ENCODE measurements at places on chromosomes 7 and 10.

- DNase-seq = no peak
These were observed 30.7 kb downstream of the FGF8 start for GRCh38 chr10:101745074-101745696.

DNA sequence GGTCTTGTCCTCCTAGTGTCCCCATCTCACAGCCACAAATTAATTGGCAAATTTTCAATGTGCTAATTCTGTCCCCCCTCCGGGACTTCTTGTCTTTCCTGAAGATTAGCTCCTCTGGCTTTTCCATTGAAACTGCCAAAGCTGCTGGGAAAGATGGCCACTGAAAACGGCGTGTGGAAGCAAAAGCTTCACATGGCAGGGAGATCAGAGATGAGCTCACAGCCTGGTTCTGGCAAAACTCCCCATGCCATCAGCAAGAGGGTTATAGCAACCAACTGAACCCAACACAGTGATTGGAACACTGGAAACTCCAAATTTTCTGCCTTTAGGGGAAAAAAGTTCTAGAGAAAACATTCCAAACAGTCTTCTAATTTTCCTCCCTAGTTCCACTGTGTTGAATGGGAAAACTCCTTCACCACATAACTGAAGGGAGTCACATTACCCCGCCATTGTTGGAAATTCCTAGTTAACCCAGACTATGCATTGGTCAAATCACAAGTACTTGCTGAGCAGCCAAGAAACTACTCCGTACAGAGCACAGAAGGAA, 37.0 kb downstream of the NRAP start:
- no peak for DNase-seq

GRCh38 chr10:53808677-53809372, 992.2 kb downstream of the PCDH15 start:
- no peak for DNase-seq

DNA sequence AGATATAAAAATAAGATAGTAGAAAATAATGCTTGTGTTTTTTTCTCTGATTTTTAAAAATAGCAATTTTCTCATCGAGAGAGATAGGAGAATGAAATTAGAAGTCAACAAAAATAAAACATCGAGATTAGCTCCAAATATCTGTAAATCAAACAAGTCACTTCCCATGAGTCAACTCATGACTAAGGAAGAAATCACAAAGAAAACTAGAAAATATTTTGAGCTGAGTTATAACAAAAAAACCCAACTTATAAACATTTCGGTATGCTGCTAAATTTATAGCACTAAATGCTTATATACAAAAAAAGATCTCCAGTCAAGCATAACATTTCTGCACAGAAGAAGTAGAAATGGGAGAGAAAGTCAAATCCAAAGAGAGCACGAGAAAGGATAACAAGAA, 140.1 kb downstream of the ITGA8 start:
- DNase-seq = no peak

DNA sequence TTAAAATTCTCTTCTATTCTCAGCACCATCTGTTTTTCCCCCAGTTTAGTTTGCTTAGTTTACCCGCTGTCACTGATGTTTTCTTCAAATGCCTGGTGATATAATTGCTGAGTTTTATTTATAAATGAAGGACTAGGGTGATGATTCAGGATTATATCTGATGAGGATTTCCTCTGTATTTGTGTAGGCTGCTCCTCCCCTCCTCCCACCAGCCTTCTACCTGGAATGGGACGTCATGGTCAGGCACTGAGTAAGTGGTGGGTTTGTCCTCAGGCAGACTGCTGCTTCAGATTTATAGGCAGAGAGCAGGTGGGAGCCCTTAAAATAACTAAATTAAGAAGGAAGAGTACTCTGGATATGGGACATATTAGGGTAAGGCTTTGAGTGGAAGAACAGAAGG, 35.8 kb downstream of the PALS2 start:
- no peak for DNase-seq

- no peak for DNase-seq
These were observed 13.1 kb downstream of the DNAJC1 start for GRCh38 chr10:21990449-21990848.

DNA sequence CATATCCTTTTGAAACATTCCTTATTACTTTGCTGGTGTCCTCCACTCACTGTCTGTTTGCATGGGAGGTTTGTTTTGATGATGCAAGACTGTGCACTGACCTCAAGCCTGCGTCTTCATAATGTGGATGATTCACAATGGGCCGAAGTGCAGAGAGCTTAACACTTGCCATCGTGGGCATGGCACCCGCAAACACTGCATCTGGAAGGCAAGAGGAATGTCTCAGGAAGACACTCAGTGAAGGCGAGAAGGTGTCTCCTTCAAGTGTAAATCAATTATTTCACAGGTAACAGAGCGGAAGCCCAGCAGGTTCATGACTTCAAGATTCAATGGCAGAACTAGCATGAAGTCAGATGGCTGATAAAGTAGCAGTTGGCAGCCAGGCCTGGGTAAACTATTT, 98.1 kb downstream of the DPY19L1 start:
- no peak for DNase-seq

DNA sequence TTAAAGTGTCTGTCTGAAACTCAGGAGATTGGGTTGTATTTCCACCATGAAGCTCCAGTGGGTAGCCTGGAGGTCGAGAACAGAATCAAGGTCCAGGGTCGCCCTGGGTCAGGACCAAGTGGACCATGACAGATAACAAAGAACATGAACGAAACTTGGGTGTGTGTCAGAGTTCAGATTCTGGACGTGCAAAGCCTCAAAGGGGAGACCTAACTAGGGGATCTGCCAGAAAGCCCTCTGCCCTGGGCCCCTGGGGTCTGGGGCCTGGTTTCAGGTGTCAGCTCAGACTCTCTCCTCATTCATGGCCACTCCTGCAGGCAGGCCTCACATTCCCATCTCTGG, 1.6 kb downstream of the RASSF4 start:
- DNase-seq = no peak

GRCh38 chr10:131444862-131445461, 133.4 kb upstream of the TCERG1L start:
- no peak for DNase-seq

DNA sequence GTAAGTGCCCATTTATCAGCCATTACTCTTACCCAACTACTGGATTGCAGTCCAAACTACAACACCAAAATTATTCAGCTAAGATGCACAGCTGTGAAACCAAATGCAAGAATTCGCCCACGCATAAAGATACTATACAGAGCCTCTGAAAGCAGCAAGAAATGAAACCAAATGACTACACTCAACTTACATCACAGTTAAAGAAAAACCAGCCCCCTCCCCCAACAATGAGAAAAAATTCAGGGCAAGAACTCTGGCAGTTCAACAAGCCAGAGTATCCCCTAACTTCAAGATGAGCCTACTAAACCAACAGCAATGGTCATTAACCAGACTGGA, 209.1 kb upstream of the VWC2 start:
- no peak for DNase-seq

DNA sequence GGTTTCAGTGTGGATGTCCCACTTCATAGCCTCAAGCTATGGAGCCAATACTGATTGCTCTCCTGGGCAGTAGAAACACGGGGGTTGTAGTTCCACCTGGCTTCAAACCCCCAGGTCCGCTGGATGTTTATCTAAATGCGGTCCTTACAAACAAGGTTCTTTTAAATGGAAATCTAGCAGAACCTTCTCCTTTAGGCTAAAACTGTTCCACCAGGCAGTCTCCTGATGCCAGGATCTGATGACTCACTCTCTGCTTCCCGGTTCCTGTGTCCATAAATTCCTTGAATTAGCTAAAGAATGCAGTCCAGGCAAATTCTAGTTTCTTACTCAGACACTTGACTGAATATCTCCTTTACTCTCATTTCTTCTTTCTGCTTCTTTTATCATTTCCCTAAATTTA, 108.4 kb upstream of the FAM3C start:
- no peak for DNase-seq

GRCh38 chr10:58477122-58477521, 35.5 kb upstream of the BICC1 start:
- DNase-seq = no peak

DNA sequence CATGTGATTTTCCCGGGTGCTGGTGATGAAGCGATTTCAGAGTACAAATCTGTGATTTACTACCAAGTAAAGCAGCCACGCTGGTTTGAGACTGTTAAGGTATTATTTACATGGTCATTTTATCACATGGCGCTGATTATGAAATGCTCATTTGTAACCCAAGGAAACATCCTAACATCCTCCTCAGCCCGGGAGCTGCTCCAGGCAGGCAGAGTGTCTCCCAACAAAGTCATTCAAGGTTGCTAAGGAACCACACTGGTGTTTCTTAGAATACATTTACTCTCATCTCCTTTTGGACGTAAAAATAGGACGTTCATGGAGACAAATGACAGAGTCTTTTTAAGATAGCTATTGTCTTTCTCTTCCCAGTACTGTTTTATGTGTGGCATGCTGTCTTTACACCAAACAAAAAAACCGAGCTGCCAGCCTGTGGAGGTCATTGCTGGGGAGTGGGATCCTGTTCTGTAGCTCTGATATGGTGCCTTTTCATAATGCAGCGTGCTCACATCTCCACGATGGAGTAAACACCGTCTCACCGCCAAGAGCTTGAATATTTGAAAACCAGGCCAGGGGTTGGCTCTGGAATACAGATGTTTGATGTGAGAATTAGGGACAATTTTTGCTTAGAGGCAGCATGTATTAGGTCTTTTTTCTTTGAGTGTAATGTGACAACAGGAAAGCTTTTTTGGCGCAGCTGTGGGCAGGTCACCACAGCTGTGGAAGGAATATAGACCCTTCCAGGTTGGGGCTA, 119.6 kb downstream of the DOCK1 start:
- no peak for DNase-seq

- no peak for DNase-seq
These were observed 506 bp downstream of the MCM10 start for GRCh38 chr10:13161857-13162271.

DNA sequence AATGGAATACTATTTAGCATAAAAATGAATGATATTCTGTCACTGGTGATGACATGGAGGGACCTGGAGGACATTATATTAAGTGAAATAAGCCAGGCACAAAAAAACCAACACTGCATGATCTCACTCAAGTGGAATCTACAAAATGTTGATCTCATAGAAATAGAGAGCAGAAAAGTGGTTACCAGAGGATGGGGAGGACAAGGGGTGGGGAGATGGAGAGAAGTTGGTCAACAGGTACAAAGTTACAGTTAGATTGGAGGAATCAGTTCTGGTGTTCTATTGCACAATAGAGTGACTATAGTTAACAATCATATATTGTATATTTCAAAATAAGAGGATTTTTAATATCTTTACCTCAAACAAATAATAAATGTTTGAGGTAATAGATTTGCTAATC, 24.7 kb upstream of the SLC18A3 start:
- DNase-seq = no peak

DNA sequence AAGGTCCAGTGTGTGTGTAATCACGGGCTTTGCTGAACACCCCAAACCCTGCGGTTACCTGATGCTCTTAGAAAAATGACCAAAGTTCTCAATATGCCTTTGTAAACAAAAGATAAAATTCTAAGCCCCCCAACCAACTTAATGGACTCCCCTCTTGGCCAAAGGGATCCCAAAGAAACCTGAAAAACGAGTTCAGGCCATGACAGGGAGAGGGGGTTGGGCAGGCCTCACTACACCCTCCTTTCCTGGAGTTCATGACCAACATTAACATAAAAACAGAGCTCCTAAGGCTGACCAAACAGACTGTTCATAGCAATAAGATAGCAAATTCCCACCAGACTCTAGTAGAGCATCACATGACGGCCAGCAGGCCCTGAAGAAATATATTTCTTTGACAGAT, 3.0 kb upstream of the VIPR2 start:
- DNase-seq = no peak

DNA sequence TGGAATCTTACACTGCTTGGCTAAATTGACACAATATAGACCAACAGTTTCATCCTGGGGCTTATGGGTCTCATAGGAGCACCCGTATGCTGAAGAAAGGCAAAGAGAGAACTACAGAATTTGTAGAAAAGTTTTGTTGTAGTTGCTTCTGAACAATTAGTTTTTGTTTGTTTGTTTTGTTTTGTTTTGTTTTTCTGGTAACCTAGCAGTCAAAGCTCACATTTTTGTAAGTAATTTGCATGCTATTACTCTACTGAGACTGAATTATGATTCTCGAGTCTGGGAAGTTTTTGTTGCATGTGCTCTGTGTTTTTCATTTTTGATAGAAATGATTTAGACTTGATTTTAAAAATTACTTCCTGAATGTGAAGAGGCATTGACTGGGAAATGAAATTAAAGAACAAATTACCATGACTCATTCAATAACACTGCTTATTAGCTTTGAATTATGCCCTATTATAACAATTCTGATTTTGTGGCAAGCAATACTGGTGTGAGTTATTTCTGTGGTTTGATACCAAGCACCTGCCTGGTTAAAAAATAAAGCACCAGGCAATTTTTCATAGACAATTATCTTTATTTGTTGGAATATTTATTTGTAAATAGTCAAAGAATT, 438 bp downstream of the LSMEM1 start:
- DNase-seq = no peak

DNA sequence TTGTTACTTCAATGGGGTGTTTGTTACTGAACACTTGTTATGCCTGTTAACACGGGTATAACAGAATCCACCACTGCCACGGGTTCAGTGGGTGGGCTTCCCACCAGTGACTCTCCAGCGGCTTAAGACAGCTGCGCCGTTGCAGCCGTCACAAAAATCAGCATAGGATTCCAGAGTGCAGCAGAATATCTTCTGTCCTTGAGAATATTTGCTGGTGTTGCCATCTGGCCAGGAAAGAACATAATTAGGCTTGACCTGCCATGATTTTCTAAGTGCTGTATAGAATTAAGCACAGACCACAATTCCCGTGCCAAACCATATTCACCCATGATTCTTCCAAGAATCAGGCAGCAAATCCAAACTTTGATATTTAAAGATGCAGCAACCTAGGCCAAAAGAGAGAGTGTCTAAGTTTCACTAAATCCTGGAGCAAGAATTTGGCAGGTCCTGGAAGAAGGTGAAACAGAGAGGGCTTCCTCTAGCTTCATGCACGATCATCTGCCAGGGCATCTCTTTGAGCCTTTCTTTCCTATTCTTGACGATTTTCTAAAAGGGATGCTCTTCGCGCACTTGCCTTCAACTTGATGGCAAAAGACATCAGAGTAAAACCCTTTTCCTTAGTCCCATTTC, 95.0 kb downstream of the FRMD4A start:
- no peak for DNase-seq

DNA sequence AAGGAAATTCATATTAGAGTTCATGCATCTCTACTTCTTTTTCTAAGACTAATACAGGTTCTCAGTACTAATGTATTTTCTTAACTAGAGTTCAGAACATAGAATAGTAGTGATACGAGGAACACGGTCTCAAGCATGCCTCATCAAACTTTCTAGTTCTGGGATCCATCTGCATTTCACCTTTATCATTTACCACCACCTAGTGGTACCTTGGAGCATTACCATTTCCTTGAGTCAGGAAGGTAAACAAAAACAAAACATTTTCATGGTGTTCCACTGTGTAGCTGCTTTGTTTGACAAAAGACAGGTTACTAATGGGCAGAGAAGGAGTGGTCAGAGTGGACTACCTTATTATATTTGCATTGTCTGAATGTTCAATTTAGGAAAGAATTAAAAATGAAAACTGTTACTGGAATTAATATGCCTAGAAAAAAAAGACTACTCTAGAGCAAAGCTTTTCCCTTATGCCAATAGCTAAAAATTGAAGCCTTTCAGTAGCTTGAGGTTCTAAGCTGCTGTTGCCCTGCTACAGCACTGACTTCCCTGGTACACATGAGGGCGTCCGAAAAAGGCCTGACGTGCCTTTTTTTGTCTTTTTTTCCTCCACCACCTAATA, 44.5 kb downstream of the STARD3NL start:
- no peak for DNase-seq

- DNase-seq = no peak
These were observed 874 bp downstream of the CISD1 start for GRCh38 chr10:58269782-58270290.

GRCh38 chr10:16941870-16942269, 124.6 kb upstream of the RSU1 start:
- DNase-seq = no peak
